ENCODE measurements at places on chromosomes 2 and 18. TPM values are rescaled to one million over a fixed set of nuclear protein-coding genes. Genes with fewer than 3 reads are reported as not detected.

GRCh38 chr2:27219091-27219490, 1.9 kb downstream of the CAD start:
- no peaks in the 10 kb centered on the region for H3K27me3 ChIP-seq
- H3K4me1 ChIP-seq = peaks cover 9% of the 10 kb centered on the region
- no peak overlapping the region for H3K27ac ChIP-seq
- H3K4me3 ChIP-seq = no peak overlapping the region
- H3K36me3 ChIP-seq = peaks cover 7% of the 10 kb centered on the region

DNA sequence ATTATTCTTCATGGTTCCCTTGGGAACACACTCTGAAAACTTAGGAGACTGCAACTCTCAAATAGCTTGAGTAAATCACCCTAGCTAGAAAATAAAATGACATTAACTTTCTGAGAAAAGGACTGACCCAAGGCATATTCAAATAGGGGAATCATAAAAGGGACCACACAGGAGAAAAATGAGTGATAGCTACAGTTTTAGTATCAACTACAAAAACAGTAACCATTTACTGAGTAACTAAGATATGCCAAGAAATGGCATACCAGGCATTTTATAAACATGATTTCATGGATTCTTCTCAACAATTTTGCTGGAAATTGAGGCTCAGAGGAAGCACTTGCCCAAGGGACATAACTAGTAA, 84.5 kb downstream of the AFF3 start:
- H3K27me3 ChIP-seq = no peaks in the 10 kb centered on the region
- H3K4me3 ChIP-seq = no peak overlapping the region
- DNase-seq = no peak
- H3K27ac ChIP-seq = no peak overlapping the region
- H3K36me3 ChIP-seq = no peaks in the 10 kb centered on the region

DNA sequence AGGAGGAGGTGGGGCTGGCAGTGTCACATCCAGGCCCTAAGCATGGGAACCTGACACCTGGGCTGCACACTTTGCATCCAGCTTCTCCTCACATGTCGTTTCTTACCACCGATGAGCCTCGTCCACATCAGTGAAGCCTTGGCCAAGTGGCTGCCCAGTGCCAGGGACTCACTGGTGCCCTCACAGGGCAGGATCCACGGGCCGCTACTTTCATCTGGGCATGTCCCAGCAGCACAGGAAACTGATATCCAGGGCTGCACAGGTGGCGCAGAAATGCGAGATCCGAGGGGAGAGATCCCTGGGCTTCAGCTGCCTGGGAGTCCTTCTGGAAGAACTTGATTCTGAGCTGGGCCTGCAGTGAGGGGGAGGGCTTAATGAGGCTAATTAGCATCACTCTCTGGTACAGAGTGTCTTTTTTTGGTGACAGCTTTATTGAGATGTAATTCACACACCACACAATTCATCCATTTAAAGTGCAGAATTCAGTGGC, 291.6 kb upstream of the HDAC4 start:
- H3K36me3 ChIP-seq = no peaks in the 10 kb centered on the region
- no peak overlapping the region for H3K27ac ChIP-seq
- DNase-seq = no peak
- no peaks in the 10 kb centered on the region for H3K4me1 ChIP-seq

STARD6 gene
- total RNA-seq = not detected

GRCh38 chr18:52339891-52340371, at the start of gene DCC:
DCC (plus strand) TSS chr18:52340197; CDS start chr18:52340788, 591 bp downstream.
- H3K4me3 ChIP-seq = no peak within 1 kb of the TSS
- no peaks in the 10 kb centered on the region for H3K27me3 ChIP-seq
- H3K27ac ChIP-seq = no peak within 1 kb of the TSS
- DNase-seq = peak; percentile 14
- H3K36me3 ChIP-seq = no peaks in the 10 kb centered on the region

DNA sequence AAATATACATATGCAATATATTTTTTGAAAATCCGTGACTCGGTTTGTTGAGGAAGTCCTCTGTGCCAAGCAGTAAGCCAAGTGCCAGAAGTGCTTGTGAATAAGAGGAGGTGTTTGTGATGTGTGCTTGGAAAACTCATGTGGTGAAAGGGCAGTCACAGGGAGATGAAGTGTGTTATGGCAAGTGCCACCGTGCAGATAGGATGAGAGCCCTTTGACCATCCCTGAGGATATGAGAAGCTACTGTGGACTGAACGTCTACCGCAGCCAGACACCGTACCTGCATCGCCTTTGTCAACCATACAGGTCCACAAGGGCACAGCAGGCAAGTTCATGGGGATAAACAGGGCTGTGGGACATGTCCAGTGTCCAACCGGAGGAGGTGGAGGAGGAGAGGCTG, 288.9 kb upstream of the MYT1L start:
- H3K27ac ChIP-seq = no peak overlapping the region
- H3K4me1 ChIP-seq = no peaks in the 10 kb centered on the region
- no peak for DNase-seq
- no peaks in the 10 kb centered on the region for H3K36me3 ChIP-seq
- H3K27me3 ChIP-seq = no peaks in the 10 kb centered on the region
- no peak overlapping the region for H3K4me3 ChIP-seq

SLC9A4 gene
- total RNA-seq = not detected

GRCh38 chr2:105007367-105007766, 30.5 kb upstream of the MRPS9 start:
- H3K36me3 ChIP-seq = no peaks in the 10 kb centered on the region
- H3K4me3 ChIP-seq = no peak overlapping the region
- no peaks in the 10 kb centered on the region for H3K4me1 ChIP-seq
- H3K27me3 ChIP-seq = no peaks in the 10 kb centered on the region
- H3K27ac ChIP-seq = no peak overlapping the region

- H3K4me1 ChIP-seq = no peaks in the 10 kb centered on the region
- H3K4me3 ChIP-seq = no peak overlapping the region
- no peaks in the 10 kb centered on the region for H3K36me3 ChIP-seq
- H3K27ac ChIP-seq = no peak overlapping the region
Observed at GRCh38 chr2:140509765-140510164, 1621.1 kb downstream of the LRP1B start.

DNA sequence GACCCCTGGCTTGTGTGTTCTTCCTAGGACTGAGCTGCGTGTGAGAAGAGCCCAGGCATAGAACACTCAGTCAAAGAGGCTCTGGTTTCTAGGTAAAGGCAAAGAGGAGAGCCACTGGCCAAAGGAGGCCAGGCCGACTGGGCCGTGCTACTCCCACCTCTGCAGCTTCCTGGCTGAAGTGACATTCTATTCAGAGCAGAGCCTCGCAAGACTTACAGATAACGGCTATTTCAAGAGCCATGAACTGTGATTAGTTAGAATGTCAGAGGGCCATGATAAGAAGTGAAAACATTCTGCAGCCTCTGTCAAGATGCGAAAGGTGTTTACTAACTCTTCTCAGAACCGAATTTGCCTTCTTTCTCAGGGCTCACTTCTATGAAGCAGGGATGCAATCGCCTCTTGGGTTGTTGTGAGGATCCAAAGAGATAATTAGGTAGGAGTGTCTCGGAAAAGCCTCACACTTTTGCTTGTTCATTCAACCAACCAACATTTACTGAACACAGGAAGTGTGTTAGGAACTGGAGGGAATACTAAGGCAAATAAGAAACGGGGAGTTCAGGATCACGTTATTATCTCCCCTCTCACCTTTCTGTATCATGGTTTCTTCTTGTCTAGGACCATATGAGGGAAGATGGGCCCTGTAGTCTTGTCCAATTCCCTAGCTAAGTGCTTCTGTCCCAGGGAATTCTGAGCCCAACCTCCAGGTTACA, 3.4 kb upstream of the DNAJC5G start:
- H3K4me3 ChIP-seq = no peak overlapping the region
- no peak overlapping the region for H3K27ac ChIP-seq
- H3K36me3 ChIP-seq = no peaks in the 10 kb centered on the region
- H3K27me3 ChIP-seq = no peaks in the 10 kb centered on the region

DNA sequence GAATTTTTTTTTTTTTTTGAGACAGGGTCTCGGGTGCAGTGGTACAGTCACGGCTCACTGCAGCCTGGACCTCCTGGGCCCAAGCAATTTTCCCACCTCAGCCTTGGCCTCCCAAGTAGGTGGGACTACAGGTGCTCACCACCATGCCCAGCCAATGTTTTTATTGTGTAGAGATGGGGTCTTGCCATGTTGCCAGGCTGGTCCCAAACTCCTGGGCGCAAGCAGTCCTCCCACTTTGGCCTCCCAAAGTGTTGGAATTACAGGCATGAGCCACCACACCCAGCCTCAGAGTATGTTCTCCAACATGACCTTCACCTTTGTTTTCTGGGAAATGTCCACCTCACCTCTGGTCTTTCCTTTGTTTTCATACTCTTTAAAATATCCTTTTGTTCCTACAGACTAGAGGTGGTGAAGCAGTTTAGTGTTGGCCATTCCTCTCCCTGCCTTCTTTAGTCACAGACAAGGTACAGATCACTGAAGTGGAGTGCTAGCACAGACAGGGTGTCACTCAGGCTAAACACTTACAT, 19.5 kb upstream of the MOCOS start:
- H3K27me3 ChIP-seq = no peaks in the 10 kb centered on the region
- no peaks in the 10 kb centered on the region for H3K4me1 ChIP-seq
- H3K36me3 ChIP-seq = peaks cover 37% of the 10 kb centered on the region
- H3K27ac ChIP-seq = no peak overlapping the region
- DNase-seq = no peak

- H3K27me3 ChIP-seq = no peaks in the 10 kb centered on the region
- H3K36me3 ChIP-seq = no peaks in the 10 kb centered on the region
- DNase-seq = no peak
- H3K27ac ChIP-seq = no peak overlapping the region
Observed at GRCh38 chr18:64234321-64234720, 85.4 kb upstream of the LINC00305 start.

COL6A3 gene
- total RNA-seq = 140 TPM

DNA sequence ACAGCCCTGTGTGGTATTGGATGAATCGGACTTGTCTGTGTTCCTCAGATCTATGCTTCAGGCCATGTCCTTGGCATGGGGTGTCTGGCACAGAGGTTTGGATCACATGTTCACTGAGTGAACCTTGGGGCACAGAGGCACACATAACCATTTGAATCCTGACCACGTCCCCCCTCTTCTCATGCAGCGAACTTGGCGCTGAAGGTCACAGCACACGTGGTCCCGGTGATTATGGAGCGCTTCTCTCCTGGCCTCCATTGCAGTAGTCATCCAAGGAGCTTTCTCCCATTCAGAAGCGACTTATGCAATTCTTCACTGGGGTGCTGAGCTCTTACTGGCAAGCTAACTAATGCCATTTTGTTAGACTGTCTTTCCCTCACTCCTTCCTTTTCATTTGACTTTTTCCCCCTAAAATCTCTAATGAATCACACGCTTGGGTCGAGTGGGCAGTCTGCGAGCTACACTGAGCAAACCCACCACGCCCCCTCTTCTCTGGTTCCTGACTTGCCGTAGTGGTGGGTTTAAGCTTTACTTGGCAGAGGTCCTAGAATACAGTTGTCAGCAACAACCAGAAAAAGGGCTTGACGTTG, 59.4 kb downstream of the KCNG2 start:
- no peak overlapping the region for H3K4me3 ChIP-seq
- no peaks in the 10 kb centered on the region for H3K27me3 ChIP-seq

- no peak overlapping the region for H3K27ac ChIP-seq
- no peaks in the 10 kb centered on the region for H3K36me3 ChIP-seq
- H3K4me1 ChIP-seq = peaks cover 2% of the 10 kb centered on the region
- H3K27me3 ChIP-seq = no peaks in the 10 kb centered on the region
Observed at GRCh38 chr18:31268985-31269406, 49.0 kb upstream of the DSG1 start.

- H3K27me3 ChIP-seq = no peaks in the 10 kb centered on the region
- DNase-seq = no peak
- no peaks in the 10 kb centered on the region for H3K36me3 ChIP-seq
Observed at GRCh38 chr2:162465430-162465829, 121.5 kb downstream of the GCA start.

PLEKHH2 gene
- 27.5 TPM for total RNA-seq

DNA sequence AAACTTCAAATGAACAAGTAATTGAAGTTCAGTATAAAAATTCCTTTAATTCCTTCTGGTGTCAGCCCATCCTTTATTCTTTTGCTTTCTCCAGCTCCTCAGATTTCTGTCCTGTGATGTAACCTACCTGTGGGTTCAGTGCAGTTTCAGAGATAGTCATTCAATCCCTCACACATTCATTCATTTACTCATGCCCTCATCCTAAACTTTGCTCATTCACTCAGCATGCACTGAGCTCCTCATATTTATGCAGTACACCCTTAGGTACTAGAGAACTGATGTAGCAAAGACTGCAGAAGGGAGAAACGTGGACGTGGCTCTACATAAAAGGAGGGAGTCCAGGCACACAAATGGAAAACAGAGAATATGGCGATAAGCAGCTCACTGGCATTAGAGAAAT, 45.3 kb upstream of the STAT1 start:
- H3K4me1 ChIP-seq = no peaks in the 10 kb centered on the region
- H3K27ac ChIP-seq = no peak overlapping the region
- H3K27me3 ChIP-seq = no peaks in the 10 kb centered on the region
- no peak overlapping the region for H3K4me3 ChIP-seq

DNA sequence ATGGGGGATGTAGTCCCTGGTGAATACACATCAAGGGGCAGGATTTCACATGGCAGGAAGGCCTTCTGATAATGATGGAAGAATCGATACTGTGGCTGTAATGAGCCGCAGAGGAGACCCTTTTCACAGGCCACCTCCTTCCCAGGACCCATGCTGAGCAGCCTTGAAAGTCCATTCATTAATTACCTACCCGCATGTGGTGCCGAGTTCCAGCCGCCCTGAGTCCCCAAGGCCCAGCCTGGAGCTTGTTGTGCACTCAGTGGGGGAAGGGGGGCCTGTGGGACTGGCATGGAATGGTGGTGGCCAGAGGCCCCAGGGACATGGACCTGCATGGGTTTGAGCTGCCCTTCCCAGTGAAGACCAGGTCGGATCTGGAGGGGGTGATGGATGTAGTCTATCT, 25.5 kb downstream of the ASB18 start:
- no peak overlapping the region for H3K4me3 ChIP-seq
- H3K36me3 ChIP-seq = no peaks in the 10 kb centered on the region
- no peak overlapping the region for H3K27ac ChIP-seq
- peaks cover 13% of the 10 kb centered on the region for H3K27me3 ChIP-seq

POTEI gene
- 0.11 TPM for total RNA-seq

C2orf78 gene
- total RNA-seq = not detected

- H3K27ac ChIP-seq = no peak overlapping the region
- no peaks in the 10 kb centered on the region for H3K4me1 ChIP-seq
- H3K36me3 ChIP-seq = no peaks in the 10 kb centered on the region
- no peak overlapping the region for H3K4me3 ChIP-seq
- no peaks in the 10 kb centered on the region for H3K27me3 ChIP-seq
Observed at GRCh38 chr2:206105038-206105437, 19.1 kb upstream of the INO80D start.

- no peak for DNase-seq
- H3K36me3 ChIP-seq = no peaks in the 10 kb centered on the region
- no peaks in the 10 kb centered on the region for H3K27me3 ChIP-seq
- no peaks in the 10 kb centered on the region for H3K4me1 ChIP-seq
- no peak overlapping the region for H3K4me3 ChIP-seq
Observed at GRCh38 chr2:181070119-181070835, 89.9 kb downstream of the UBE2E3 start.

GRCh38 chr2:224846161-224846560, 130.0 kb upstream of the CCDC195 start:
- DNase-seq = no peak
- H3K27ac ChIP-seq = no peak overlapping the region
- H3K4me3 ChIP-seq = no peak overlapping the region

Data from thyroid gland (tissue), 4 donors.